ENCODE measurements at places on chromosomes 13 and 19. TPM values are rescaled to one million over a fixed set of nuclear protein-coding genes. Genes with fewer than 3 reads are reported as not detected.

DNA sequence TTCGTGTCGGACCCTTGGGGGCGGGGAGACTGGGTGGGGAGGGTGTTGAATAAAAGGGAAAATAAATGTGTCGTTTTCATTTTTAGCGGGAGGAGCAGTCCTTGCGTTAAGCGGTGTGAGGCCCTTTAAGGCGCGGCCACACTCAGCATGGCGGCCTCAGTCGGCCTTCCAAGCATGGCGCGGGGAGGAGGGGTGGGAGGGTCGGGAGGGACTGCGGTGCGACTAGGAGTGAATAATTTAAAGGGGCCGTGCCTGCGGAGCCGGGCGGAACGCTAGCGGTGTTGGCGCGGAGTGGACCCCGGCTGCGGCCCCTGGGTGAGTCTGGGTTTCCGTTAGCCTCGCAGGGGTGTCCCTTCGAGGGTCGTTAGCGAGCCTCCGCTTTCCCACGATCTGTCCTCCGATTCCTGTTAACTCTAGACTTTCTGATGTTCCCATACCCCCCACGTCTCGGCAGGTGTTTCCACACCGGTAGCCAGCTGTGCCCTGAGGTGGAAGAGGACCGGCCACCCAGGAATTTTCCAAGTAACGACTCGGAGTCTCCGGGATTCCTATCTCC is 1.5 kb upstream of the PNPLA6 start:
- DNase-seq, result peak; percentile 69

GRCh38 chr19:10269333-10270179 is 1.4 kb upstream of the ICAM1 start:
- DNase-seq, result peak; percentile 47

GRCh38 chr13:45373162-45373547 is 32.2 kb upstream of the TPT1 start:
- no peak for DNase-seq

- DNase-seq, result peak; percentile 14
These were observed 17.1 kb upstream of the GAS6 start for GRCh38 chr13:113880651-113881611.

- DNase-seq, result no peak
These were observed 136.0 kb upstream of the MIR17HG start for GRCh38 chr13:91211510-91211909.

- peak; percentile 32 for DNase-seq
These were observed at the start of gene ARL11 for GRCh38 chr13:49627831-49628652. Gene ARL11, plus strand, starts transcription at chr13:49628507. Its CDS starts 1,941 bp downstream, at chr13:49630448.

- DNase-seq, result peak; percentile 96
These were observed 22.0 kb downstream of the SAE1 start for GRCh38 chr19:47152632-47153031.

LRCH1 gene
- 3.4 TPM for total RNA-seq

CPAMD8 gene
- 1.9 TPM for total RNA-seq

SLC6A16 gene
- total RNA-seq, result under 0.01 TPM

Measured in bronchial epithelial cell (primary cell).